COLO829 (cell line): ENCODE measurements at places on chromosomes 5 and 9.

DNA sequence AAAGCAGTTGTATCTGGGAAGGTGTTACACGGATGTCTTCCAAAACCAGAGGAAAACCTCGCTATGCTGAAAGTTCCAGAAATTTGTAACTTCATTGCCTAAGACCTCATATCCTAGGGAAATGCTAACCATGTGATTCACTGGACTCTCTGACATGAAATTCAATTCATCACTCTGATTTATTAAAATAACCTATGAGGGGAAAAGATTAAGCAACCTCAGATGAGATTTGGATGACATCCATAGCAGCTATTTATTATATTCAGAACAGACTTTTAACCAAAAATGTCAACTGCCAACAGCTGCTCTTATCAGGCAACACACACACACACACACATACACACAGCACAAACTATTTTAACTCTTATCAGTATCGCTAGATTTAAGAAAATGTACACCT, 1006.4 kb upstream of the CTNND2 start:
- no peak for DNase-seq

DNA sequence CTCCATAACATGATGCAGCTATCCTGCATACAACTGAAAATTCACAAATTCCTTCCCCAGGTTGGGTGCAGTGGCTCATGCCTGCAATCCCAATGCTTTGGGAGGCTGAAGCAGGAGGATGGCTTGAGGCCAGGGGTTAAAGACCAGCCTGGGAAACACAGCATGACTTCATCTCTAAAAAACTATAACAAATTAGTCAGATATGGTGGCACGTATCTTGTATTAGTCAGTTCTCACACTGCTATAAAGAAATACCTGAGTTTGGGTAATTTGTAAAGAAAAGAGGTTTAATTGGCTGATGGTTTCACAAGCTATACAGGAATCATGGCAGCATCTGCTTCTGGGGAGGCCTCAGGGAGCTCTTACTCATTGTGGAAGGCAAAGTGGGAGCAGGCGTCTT, 56.4 kb upstream of the DAPK1 start:
- DNase-seq, result no peak

DNA sequence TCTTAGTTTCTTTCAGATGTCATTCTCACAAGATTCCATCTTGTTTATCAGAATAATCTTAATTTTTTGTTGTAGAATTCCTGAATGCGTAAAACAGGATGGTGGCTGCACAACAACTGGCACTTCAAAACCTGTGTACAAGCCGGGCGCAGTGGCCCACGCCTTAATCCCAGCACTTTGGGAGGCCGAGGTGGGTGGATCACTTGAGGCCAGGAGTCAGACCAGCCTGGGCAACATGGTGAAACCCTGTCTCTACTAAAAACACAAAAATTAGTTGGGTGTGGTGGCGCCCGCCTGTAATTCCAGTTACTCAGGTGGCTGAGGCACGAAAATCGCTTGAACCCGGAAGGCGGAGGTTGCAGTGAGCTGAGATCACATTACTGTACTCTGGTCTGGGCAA, 10.5 kb upstream of the CCNB1 start:
- DNase-seq, result no peak

GRCh38 chr5:79844571-79844970, 146.5 kb downstream of the MTX3 start:
- no peak for DNase-seq

DNA sequence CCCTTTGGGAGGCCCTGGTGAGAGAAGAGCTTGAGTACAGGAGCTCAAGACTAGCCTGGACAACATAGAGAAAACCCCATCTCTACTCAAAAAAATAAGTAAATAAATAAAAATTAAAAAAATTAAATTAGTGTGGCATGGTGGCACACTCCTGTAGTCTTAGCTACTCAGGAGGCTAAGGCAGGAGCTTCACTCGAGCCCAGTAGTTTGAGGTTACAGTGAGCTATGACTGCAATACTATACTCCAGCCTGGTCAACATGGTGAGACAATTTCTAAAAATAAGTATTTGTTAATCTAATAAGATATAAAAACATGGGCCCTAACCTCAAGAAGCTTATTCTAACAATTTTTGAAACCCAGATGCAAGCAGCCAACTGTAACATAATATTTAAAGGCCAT, 7.6 kb downstream of the RNF38 start:
- no peak for DNase-seq

DNA sequence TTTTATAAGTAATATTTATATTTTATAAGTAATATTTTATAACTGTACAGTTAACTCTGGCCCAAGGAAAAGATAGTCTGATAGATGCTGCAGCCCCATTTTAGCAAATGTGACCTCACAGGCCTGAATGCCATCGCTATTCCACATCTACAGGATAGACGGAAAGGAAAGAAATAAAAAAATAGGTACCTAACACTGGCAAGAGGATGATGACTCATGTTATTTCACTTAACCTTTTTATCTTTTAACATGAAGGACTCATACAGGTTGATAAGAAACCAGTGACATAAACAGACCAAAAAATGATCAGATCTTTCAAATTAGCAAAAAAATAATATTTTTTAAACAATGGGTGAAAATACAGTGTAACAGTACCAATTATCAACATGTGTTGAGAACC, 2.7 kb downstream of the CD274 start:
- DNase-seq, result no peak

GRCh38 chr9:116058421-116058820, 95.2 kb upstream of the PAPPA start:
- DNase-seq, result no peak

GRCh38 chr9:128600099-128600498, 47.7 kb downstream of the SPTAN1 start:
- no peak for DNase-seq

DNA sequence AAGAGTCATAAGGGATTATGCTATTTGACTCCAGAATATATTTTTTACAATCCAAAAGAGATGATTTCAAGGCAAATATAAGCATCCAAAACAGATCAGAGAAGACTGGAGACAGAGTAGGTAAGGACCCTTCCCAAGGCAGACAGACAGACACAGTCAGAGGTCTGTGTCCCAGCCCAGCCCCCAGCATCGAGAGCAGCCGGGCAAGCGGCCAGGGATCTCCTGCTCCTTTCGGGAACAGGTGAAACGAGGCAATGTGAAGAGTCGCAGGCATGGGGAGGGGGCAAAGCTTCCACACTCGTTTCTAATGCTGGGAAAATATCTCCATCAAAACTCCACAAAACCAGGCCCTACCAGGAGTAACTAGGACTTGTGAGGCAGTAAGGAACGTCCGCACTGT, 5.8 kb downstream of the PAEP start:
- no peak for DNase-seq

GRCh38 chr5:133841831-133842750, 126.3 kb downstream of the C5orf15 start:
- DNase-seq, result no peak

DNA sequence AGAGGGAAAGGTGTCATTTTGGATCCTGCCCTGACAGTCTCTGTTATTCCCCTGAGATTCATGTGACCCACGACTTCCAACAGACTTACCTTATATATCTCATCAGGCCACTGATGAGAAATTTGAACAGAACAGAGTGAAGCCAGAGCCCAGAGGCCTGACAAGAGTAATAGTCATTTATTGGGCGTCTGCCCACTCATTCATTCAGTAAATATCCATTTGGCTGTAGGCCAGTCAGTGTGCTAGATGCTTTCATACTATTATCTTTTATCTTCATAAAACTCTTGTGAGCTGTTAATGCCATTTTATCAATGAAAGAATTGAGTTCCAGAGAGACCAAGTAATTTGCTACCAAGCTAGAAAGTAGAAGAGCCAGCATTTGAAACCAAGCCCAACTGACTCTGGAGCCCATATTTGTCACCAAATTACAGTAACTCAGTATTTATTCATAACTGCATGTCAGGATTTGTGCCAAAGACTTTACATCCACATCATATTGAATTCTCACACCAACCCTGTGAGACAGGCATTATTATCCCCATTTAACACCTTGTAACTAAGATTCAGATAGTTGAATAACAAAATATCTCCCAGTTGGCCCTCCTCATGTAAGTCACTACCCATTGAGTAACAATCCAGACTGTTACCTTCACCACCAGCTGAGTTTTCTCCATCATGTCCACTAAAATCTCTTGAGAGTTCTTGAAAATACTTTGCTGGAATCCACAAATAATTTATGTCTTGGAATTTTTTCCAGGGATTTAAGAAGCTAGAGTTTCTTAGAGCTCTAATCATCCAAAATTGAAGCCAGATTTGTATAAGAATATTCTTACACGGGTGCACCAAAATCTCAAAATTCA, 2.5 kb downstream of the PTPDC1 start:
- peak; percentile 48 for DNase-seq

GRCh38 chr9:93066978-93067603, 8.6 kb downstream of the SUSD3 start:
- DNase-seq, result no peak

GRCh38 chr5:156366521-156366920, 39.6 kb downstream of the SGCD start:
- no peak for DNase-seq

DNA sequence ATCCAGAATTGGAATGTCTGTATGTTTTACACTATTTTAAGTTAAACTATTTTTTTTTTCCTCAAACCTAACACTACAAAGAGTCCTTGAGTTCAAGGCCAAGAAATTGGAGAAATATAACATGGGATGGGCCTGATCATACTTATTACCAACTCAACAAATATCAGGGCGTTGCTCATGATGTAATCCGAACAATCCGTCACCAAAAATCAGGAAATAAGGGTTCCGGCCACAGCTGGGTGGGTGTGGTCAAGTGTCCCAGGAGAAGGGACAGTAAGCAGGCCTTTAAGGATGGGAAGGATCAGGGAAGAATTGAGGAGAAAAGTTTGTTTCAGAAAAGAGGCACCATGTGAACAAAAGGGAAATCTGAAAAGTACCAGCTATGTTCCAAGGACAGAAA, 29.8 kb downstream of the MED27 start:
- no peak for DNase-seq

- DNase-seq, result no peak
Observed at GRCh38 chr9:93207326-93207814, 23.4 kb downstream of the WNK2 start.

DNA sequence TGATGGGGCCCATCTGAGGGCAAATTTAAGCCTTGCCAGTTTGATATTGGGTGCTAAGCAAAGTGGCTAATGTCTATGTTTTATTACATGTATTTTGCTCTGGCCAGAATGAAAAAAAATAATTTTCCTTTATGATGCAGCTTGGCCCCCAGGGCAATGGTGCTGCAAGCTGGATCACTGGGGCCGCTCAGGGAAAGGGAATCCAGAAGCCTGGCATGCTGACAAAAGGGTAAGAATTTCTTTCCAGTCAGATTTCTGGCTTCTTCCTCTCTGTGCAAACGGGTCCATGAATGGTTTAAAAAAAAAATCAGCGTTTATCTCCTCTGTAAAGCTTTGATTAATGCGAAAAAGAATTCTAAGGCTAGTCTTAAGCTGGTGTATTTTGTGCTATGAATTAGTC, 138.4 kb downstream of the MAPKAP1 start:
- no peak for DNase-seq

DNA sequence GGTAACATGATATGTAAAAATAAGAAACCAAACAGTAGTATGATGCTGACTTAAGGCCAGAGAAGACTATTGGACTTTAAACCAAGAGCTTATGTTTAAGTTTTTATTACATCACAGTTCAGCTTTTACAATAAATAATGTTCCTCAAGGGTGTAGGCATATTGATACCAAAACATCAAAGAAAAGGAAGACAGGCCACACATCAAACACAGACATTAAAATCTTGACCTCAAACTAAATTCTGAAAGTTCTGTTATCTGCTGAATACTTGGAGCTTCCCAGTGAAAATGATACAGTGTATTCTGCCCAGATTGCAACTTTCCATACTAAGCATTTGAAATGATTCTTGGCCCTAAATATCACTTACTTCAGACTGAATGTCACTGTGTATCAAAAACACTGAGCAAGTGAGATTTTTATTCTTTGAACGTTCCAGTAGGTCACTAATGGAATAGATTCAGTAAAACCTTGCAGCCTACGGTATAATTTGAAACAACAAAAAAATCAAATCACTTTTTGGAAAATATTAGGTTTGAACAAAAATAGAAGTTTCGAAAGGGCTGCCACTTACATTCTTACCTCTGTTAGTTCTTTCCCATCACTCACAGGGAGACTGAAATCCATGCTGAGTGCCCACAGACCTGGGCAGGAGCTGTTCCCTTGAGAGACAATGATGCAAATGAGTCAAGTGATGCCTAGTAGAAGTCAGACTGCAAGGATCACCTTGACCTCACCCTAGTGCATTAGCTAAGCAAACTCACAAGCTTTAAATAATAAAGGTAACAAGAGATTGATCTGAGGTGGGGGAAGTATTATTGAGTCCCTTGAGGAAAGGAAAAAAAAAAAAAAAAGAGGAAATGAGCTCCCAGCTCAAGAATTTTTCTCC, 2.5 kb downstream of the LPAR1 start:
- no peak for DNase-seq

- no peak for DNase-seq
Observed at GRCh38 chr5:43648499-43649124, 45.6 kb downstream of the NNT start.

DNA sequence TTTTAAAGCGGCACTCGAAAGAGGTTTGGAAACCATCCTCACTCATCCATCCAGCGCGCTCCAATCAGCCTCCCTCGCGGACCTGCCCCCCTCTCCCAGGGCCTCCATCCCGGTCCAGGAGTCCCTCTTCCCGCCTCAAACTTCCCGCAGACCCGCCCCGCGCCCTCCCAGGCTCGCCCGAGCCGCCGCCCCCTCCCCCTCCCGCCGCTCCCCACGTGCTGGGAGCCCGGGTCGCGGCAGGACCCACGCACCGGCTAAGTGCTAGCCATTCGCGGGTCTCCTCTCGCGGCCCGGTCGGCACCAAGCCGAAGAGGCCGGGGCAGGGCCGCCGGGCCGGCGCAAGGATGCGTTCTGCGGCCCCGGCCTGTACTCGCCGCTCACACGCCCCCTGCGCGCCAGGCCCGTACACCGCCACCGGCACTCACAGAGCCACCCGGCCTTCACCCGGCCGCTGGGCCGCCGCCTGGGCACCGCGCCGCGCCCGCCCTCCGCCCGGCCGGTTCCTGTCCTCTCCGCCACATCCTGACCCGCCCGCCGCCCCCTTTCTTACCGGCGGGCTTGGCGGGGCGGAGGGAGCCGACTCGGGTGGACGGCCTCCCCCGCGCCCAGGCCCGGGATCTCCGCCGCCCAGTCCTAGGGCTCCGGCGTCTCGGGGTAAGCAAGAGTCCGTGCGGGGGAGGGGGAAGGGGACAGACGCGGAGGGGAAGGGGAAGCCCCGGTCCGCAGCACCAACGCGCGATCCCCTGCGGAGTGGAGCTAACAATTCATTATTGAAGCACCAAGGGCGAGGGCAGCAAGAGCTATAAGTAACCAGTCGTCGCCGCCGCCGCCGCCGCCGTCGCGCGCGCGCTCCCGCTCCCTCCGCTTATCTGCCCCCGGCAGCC, 576 bp downstream of the CHD1 start:
- DNase-seq, result no peak

- DNase-seq, result no peak
Observed at GRCh38 chr9:118929287-118929686, 439.9 kb downstream of the BRINP1 start.
